T-helper 1 cell (primary cell): ENCODE measurements at places on chromosomes 5 and 9.

GRCh38 chr5:180470966-180471582 lies 23.1 kb upstream of the CNOT6 start:
- DNase-seq: peak; percentile 33

GRCh38 chr5:16573401-16573800 lies 43.4 kb downstream of the RETREG1 start:
- DNase-seq: no peak

GRCh38 chr5:135095052-135095715 lies 61.2 kb upstream of the PITX1 start:
- DNase-seq: no peak

DNA sequence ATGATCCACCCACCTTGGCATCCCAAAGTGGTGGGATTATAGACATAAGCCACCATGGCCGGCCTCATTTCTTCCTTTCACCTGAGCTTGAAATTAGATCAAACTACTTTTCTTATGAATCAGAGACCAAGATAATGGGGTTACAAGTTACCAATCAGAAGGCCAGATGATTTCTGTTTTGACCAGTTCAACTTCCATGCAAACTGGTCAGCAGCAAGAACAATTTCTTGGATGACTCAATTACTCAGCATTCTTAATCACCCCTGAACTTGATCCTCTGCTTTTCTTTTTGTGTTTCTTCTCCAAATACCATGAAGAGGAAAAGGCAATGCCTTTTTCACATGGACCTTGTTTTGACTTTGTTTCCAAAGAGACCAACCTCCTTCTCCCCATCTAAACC lies 10.0 kb upstream of the PLIN2 start:
- no peak for DNase-seq

GRCh38 chr5:97548739-97549080 lies 365.7 kb upstream of the RIOK2 start:
- no peak for DNase-seq

GRCh38 chr9:137784046-137784445 lies 93.5 kb upstream of the CACNA1B start:
- no peak for DNase-seq

- DNase-seq: no peak
Observed at GRCh38 chr9:125106285-125106893, 36.9 kb downstream of the SCAI start.

GRCh38 chr9:133142684-133143622 lies 20.8 kb downstream of the GBGT1 start:
- DNase-seq: no peak

GRCh38 chr5:56527174-56527573 lies 288.2 kb upstream of the MAP3K1 start:
- DNase-seq: no peak

GRCh38 chr9:83307066-83307724 lies 231.0 kb downstream of the FRMD3 start:
- DNase-seq: no peak

DNA sequence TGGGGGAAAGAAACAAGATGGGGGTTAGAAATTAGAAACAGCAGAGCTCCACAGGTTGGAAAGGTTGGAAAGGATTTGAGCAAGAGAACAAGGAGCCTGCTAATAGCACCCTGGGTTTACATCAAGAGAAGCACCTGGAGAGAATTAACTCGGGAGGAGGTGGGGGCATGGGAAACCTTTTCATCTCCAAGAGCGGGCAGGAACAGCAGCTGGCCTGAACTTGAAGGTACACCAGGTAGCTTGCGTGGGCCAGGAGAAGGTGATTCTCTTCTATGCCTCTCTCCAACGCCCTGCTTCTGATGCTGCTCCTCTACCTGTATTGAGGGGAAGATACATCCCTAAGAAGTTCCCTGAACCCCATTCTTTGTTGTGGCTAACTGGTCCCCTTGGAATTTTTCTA lies 37.1 kb upstream of the GLRX start:
- DNase-seq: no peak

DNA sequence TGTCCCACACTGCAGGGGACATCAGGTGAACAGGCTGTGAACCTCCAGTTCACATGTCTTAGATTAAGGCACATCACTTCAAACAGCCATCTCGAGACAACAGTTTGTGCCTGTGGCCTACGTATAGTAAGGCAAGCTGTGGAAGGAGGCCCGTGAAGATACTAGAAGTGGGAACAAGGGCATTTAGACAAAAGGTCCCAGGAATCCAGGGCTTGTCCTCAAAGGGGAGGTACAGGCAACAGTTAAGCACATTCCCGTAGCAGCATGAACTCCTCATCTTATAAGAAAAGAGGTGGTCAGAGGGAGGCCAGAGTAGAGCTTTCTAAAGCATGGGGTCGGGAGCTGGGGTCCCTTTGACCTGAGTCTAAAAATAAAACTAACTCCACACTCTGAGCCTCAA lies 122.5 kb upstream of the TRPM3 start:
- no peak for DNase-seq

- no peak for DNase-seq
Observed at GRCh38 chr9:14251154-14252071, 62.5 kb downstream of the NFIB start.

- peak; percentile 7 for DNase-seq
Observed at GRCh38 chr9:33921967-33922895, 105.3 kb downstream of the UBE2R2 start.

GRCh38 chr9:129987941-129988340 lies 55.0 kb downstream of the FNBP1 start:
- no peak for DNase-seq

GRCh38 chr9:33082128-33082527 lies 5.7 kb upstream of the SMU1 start:
- DNase-seq: no peak

DNA sequence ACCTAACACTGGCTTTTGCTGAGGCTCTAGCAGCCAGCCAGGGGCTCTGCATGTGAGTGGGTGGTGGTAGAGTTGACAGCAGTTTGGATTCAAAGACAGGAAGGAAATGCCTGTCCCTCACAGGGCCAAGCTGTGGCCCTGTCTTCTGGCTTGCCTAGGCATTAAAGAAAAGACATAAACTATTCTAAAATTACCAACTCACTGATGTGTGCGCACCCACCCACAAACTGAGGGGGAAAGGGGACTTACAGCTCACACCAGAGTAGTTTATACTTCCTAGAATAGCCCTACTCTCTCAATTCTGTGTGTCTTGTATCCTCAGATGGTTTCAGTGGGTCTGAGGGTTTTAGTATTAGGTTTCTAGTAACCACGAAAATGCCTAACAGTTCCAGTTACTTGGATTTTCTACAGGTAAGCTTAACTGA lies 18.3 kb upstream of the IL13 start:
- no peak for DNase-seq

DNA sequence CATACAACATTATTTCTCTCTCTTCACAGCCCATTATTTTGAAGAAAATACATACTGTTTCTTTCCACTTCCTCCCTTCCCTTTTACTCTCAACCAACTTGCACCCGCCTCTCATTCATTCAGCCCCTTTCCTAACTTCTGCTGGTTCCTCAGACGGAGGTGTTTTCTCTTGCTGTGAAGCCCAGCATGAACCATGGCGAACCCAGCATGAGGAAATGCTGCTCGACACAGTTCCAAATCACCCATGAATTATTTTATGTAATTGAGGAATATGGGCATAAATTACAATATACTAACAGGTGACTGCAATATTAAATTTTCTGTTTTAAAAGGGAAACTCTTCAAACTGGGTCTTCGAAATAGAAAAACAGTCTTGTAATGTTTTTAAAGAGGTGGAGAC lies 124.8 kb downstream of the MEF2C start:
- no peak for DNase-seq

GRCh38 chr5:113255105-113255504 lies 179.7 kb downstream of the TSSK1B start:
- DNase-seq: no peak

GRCh38 chr5:11400316-11400715 lies 503.9 kb downstream of the CTNND2 start:
- no peak for DNase-seq
